ENCODE measurements at places on chromosomes 5 and 9. TPM values are rescaled to one million over a fixed set of nuclear protein-coding genes. Genes with fewer than 3 reads are reported as not detected.
A peak's percentile ranks its signal among the peaks of the same experiment; 100 is the strongest.

STK32A gene
- 0.10 TPM for total RNA-seq

SYNPO gene
- total RNA-seq = 32.4 TPM

PIP5KL1 gene
- total RNA-seq = 0.85 TPM

SLC31A2 gene
- 6.1 TPM for total RNA-seq

DNA sequence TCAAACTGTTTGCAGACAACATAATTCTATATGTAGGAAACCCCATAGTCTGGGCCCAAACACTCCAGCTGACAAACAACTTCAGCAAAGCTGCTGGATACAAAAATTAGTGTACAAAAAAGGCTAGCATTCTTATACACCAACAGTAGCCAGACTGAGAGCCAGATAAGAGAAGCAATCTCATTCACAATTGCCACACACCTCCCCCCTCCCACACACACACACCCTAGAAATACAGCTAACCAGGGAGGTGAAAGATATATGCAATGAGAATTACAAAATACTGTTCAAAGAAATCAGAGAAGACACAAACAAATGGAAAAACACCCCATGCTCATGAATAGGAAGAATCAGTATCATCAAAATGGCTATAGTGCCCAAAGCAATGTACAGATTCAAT, 9.0 kb downstream of the MTREX start:
- no peaks in the 10 kb centered on the region for H3K27me3 ChIP-seq
- no peak for DNase-seq
- H3K27ac ChIP-seq = no peak overlapping the region
- H3K36me3 ChIP-seq = no peaks in the 10 kb centered on the region
- no peaks in the 10 kb centered on the region for H3K4me1 ChIP-seq
- no peak overlapping the region for H3K4me3 ChIP-seq

DNA sequence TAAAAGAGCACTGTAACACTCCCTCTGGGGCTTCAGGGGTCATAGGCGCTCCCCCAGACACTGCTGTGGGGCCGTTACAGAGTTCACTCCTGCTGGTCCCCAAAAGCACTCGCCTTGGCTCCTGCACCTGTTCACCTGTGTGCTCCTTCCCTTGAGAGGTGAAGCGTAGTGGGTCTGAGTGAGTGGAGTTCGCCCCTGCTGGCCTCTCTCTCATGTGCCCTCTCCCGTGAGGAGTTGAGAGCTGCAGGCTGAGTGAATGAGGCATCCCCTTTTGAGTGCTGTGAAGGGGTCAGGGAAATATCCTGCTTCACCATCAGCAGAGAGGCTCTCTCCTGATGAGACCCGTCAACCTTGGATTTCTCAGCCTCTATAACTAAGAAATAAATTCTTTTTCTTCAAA, 134.6 kb upstream of the TUT7 start:
- DNase-seq = no peak
- H3K27ac ChIP-seq = no peak overlapping the region
- H3K36me3 ChIP-seq = no peaks in the 10 kb centered on the region
- H3K27me3 ChIP-seq = no peaks in the 10 kb centered on the region

DNA sequence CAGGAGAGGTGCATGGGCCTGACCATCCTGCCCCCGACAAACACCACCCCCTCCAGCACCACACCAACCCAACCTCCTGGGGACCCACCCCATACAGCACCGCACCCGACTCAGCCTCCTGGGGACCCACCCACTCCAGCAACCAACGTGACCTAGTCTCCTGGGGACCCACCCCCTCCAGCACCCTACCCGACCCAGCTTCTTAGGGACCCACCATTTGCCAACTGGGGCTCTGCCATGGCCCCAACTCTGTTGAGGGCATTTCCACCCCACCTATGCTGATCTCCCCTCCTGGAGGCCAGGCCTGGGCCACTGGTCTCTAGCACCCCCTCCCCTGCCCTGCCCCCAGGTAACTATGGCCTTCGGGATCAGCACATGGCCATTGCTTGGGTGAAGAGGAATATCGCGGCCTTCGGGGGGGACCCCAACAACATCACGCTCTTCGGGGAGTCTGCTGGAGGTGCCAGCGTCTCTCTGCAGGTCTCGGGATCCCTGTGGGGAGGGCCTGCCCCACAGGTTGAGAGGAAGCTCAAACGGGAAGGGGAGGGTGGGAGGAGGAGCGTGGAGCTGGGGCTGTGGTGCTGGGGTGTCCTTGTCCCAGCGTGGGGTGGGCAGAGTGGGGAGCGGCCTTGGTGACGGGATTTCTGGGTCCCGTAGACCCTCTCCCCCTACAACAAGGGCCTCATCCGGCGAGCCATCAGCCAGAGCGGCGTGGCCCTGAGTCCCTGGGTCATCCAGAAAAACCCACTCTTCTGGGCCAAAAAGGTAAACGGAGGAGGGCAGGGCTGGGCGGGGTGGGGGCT, 4.6 kb downstream of the CEL start:
- no peak for DNase-seq
- no peak overlapping the region for H3K4me3 ChIP-seq
- no peaks in the 10 kb centered on the region for H3K4me1 ChIP-seq
- no peak overlapping the region for H3K27ac ChIP-seq
- no peaks in the 10 kb centered on the region for H3K27me3 ChIP-seq

SH3RF2 gene
- 59.3 TPM for total RNA-seq

SLC25A2 gene
- 0.21 TPM for total RNA-seq

GRCh38 chr9:17004500-17004899, 130.3 kb upstream of the CNTLN start:
- no peaks in the 10 kb centered on the region for H3K4me1 ChIP-seq
- DNase-seq = no peak
- no peaks in the 10 kb centered on the region for H3K36me3 ChIP-seq
- H3K4me3 ChIP-seq = no peak overlapping the region
- H3K27ac ChIP-seq = no peak overlapping the region

DNA sequence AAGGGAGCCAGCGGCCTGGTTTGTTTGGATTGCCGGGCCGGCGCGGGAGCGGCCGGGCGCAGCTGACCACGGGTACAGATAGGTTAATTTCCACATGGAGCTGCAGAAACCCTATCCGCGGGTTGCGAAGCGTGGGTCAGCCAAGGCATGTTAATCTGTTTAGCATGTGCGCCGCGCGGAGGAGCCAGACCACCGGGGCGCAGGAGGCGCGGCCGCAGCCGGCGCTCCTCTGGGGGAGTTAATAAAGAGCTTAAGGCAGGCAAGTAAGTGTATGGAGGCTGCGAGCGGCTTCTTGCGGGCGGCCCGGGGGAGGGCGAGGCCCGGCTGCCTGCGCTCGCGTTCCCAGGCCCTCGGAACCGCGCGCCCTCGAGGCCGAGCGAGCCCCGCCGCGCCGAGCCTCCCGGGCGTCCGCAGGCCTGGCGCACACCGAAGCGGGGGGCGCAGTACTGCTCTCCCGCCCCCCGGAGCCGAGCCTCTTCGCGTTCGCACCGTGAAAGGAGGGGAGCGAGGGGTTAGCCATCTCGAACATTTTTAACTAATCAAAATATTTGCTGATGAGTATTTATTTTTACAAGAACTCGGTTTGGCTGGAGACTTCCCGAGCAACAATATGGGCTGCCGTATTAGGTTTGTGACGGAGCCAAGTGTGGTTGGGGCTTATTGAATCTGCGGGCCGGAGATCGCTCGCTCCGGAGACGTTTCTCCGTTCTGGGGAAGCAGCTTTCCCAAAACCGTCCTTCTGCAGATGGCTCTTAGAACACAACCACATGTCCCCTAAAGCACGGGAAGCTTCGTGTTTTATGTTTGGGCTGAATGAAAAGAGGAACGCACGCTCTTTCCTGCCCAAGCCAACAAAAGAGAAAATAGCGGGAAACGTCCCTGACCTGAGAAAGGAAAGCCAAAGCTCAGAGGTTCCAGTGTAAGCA, 28.8 kb downstream of the FOXD1 start:
- DNase-seq = no peak
- no peak overlapping the region for H3K4me3 ChIP-seq
- no peaks in the 10 kb centered on the region for H3K4me1 ChIP-seq
- no peaks in the 10 kb centered on the region for H3K36me3 ChIP-seq

GRCh38 chr5:115766608-115767007, 49.9 kb downstream of the CDO1 start:
- no peaks in the 10 kb centered on the region for H3K27me3 ChIP-seq
- no peak overlapping the region for H3K27ac ChIP-seq
- no peaks in the 10 kb centered on the region for H3K4me1 ChIP-seq
- H3K36me3 ChIP-seq = no peaks in the 10 kb centered on the region

COL23A1 gene
- 0.37 TPM for total RNA-seq

- H3K4me1 ChIP-seq = peaks cover 15% of the 10 kb centered on the region
- no peaks in the 10 kb centered on the region for H3K27me3 ChIP-seq
- H3K36me3 ChIP-seq = no peaks in the 10 kb centered on the region
- DNase-seq = no peak
- no peak overlapping the region for H3K4me3 ChIP-seq
These were observed 42.3 kb upstream of the NOTCH1 start for GRCh38 chr9:136587944-136588662.

DNAJC21 gene
- total RNA-seq = 39.5 TPM

DNA sequence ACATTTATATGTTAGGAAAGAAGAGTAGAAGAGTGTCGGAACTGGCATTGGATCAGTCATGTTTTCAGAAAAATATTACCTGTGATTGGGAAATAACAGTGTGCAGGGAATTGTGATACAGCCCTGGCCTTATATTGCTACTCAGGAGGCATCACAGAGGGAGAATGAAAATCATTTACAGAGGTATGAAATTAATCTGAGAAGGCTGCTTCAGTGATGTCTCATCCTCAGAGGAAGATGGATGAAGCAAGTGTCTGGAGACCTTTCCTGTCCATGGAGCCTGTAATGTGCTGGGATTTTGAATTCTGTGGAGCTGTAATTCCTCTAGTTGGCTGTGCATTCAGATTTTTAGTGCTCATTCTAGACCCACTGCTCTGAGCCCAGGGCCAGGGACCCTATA, 3.8 kb downstream of the ACTBL2 start:
- no peak overlapping the region for H3K4me3 ChIP-seq
- H3K27me3 ChIP-seq = no peaks in the 10 kb centered on the region

DNA sequence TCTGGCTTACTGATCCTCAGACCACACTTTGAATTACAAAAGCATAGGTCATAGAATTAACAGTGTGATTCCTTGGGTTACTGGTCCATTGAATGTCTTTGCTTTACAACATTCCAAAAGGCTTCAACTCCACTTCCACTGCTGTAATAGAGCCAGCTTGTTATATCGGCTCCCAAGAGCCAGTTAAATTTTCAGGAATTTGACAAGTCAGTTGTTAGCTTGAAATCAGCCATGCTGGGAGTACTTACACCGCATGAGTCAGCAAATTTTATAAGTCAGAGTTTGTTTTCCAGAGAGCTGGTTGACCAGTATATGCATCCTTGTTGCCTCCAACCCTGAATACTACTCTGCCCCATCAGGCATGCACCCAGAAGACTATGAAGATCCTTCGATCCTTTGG, 73.1 kb downstream of the FOXB2 start:
- H3K4me1 ChIP-seq = no peaks in the 10 kb centered on the region
- no peaks in the 10 kb centered on the region for H3K36me3 ChIP-seq
- H3K27ac ChIP-seq = no peak overlapping the region
- no peak overlapping the region for H3K4me3 ChIP-seq

- no peaks in the 10 kb centered on the region for H3K4me1 ChIP-seq
- H3K4me3 ChIP-seq = no peak overlapping the region
- H3K27me3 ChIP-seq = no peaks in the 10 kb centered on the region
- no peaks in the 10 kb centered on the region for H3K36me3 ChIP-seq
- no peak for DNase-seq
These were observed 82.1 kb downstream of the FSTL4 start for GRCh38 chr5:133530270-133530669.

GRCh38 chr9:137011907-137012675, 15.7 kb upstream of the CLIC3 start:
- H3K27ac ChIP-seq = no peak overlapping the region
- no peaks in the 10 kb centered on the region for H3K36me3 ChIP-seq
- no peaks in the 10 kb centered on the region for H3K4me1 ChIP-seq
- no peak for DNase-seq
- H3K4me3 ChIP-seq = no peak overlapping the region

- DNase-seq = no peak
- no peak overlapping the region for H3K4me3 ChIP-seq
- H3K4me1 ChIP-seq = no peaks in the 10 kb centered on the region
These were observed 21.7 kb upstream of the SPINK7 start for GRCh38 chr5:148290271-148291195.

AGXT2 gene
- 0.16 TPM for total RNA-seq

DNA sequence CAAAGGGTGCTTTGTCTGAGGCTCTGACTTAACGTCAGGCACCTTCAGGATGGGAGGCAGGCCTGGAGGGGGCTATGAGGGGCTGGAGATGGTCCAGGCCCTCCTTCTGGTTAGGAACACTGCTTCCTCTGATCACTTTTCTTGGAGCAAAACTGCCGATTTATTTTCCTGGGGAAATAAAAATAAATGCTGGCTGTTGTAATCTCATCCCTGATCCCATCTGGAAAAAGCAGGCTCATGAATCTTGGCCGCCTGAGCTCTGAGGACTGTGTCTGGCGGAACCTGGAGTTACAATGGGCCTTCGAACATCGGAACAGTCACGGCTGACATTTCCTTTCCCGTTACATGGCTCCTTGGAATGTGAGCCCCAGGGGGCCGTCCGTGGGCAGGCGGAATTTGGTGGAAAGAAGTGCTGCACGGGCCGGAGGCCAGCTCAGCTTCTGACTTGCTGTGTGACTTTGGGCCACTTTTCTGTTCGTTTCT, 157.8 kb downstream of the RGS3 start:
- no peaks in the 10 kb centered on the region for H3K36me3 ChIP-seq
- peak overlapping the region; percentile 14 for H3K27ac ChIP-seq
- H3K4me3 ChIP-seq = no peak overlapping the region

LPAR1 gene
- total RNA-seq = 20.2 TPM

SELENOP gene
- 171 TPM for total RNA-seq

DNA sequence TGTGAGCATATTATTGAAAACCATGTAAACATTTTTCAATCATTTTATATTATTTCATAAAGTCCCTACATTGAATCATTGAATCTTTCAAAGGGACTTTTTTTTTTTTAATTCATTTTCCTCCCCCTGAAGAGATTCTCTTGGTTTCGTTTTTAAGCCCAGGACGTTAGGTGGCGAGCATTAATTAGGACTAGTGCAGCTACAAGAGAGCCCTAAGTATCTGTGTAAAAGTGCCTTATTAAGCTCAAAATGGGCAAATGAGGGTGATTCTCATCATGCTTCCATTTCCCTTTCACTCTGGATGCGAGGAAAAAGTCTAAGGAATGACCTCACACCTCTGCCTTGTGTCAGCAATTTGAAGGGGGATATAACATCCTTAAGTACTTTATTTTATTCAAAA, 517.9 kb upstream of the ITGA1 start:
- no peaks in the 10 kb centered on the region for H3K27me3 ChIP-seq
- DNase-seq = no peak
- no peak overlapping the region for H3K27ac ChIP-seq
- H3K36me3 ChIP-seq = no peaks in the 10 kb centered on the region
- no peaks in the 10 kb centered on the region for H3K4me1 ChIP-seq

- H3K27ac ChIP-seq = no peak overlapping the region
- no peak overlapping the region for H3K4me3 ChIP-seq
- H3K27me3 ChIP-seq = no peaks in the 10 kb centered on the region
- H3K4me1 ChIP-seq = no peaks in the 10 kb centered on the region
- DNase-seq = no peak
These were observed 159.9 kb downstream of the GOLPH3 start for GRCh38 chr5:32014096-32014745.

- no peak for DNase-seq
- no peaks in the 10 kb centered on the region for H3K36me3 ChIP-seq
- H3K4me3 ChIP-seq = no peak overlapping the region
- no peaks in the 10 kb centered on the region for H3K27me3 ChIP-seq
These were observed 88.1 kb upstream of the TLE1 start for GRCh38 chr9:81777482-81777881.

Measured in colonic mucosa (tissue), 4 donors.